Liver (tissue), 10 donors: ENCODE measurements at places on chromosomes 5 and 9. TPM values are rescaled to one million over a fixed set of nuclear protein-coding genes. Genes with fewer than 3 reads are reported as not detected.

GRCh38 chr9:120331913-120332312 is 248.1 kb downstream of the CDK5RAP2 start:
- no peak for DNase-seq

Gene AGXT2
- total RNA-seq = 49.4 TPM

DNA sequence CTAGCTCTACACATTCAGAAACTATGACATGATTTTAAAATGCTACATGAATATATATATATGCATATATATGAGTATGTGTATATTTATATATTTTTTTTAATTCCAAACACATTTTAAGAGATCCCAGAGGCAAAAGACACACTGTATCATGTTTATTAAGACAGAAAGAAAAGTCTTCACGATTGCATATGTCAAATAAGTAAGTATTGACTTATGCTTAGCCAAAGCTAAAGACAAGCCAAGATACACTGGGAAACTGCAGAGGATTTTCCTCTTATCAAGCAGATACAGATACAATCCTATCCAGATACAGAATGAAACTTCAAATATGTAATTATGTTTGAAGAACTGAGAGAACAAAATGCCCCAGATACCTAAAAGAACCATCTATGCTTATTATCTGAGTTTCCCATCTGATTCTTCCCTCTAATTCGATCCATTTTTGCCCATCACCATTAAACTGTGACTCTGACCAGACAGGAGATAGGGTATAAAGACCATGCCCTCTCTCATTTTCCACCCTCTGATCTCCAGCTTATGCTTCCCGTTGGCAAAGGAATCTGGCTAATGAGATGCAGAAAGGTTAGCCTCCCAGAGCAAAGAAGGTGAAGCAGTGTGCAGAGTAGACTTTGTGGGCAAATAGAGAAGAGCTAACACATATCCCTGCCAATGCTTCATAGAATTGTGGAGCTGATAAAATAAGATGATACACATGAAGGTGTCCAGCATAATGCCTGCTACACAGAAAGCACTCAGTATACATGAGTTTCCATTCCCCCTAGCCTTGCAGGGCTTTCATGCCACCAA is 131.0 kb upstream of the TARS1 start:
- no peak for DNase-seq

Gene CYLC2
- not detected for total RNA-seq

Gene PHF19
- 16.0 TPM for total RNA-seq

Gene BTNL9
- total RNA-seq = 12.0 TPM

- DNase-seq = no peak
Measured at GRCh38 chr5:17415321-17415758, 82.7 kb upstream of the TAF11L2 start.
